Stimulated activated CD4-positive, alpha-beta T cell treated with anti-CD3 and anti-CD28 coated beads, Interleukin-1b, Interleukin-23, amount 100 ng/mL, for 1 hour (primary cell): ENCODE measurements at places on chromosomes 7 and 10.

DNA sequence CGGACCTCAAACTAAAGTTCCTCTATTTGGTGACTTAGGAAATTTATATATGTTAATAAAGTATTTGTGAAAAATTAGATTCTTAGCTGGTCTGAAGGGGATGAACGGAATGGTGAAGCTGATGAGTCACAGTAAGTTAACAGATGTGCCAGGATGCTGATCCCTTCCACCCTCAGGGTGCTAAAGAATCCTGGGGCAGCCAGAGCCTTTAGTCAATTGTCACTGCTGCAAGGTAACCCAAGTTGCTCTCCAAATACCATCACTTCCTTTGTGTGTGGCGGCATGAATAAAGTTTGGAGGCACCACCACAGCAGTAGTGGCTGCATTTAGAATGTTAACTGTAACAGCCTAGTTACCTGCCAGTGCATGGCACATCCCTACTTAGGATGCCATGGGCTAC is 222.6 kb upstream of the PPP1R3A start:
- DNase-seq, result no peak

DNA sequence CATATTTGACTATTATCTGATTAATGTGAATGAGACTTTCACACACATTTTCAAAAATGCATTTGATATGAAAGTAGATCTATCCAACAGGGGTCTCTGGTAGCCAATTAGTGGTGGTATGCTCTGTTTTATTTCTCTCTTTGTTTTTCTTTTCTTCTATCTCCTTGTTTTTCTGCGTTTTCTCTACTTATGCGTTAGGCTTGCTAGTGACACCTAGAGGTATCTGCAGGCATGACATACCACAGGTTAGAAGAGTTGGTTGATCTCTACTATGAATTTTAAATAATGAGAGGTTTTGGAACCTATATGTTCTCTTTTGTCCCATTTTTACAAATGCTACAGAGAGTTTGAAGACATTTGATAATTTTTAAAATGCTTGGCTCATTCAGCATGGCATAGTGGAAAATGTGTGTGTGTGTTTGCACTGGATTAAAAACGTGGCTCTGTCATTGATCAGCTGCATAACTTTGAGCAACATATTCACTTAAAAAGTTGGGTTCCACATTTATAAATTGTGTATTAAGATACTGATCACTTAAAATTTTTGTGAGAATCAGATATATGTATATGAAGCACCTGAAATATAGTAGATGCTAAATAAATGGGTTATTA is 28.1 kb upstream of the PLXDC2 start:
- no peak for DNase-seq

GRCh38 chr10:76717141-76717540 is 920.5 kb downstream of the KCNMA1 start:
- no peak for DNase-seq

DNA sequence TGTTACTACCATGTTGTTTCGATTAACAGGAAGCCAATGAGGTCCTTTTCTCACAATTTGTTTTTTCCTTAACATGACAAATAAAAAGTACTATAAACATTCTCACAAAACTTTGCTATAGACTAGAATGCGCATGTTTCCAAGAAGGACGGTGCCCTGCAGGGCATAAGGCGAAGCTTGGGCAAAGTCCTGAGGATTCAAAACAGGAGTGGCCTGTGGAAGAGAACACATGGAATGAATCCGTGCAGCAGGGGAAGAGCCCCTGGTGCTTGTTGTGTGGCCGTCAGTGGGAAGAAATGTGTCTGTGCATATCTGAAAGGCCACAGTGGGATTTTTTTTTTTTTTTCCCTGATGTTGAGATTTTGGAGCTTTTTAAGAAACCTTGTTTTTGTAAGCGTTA is 67.6 kb downstream of the ITGA8 start:
- no peak for DNase-seq

DNA sequence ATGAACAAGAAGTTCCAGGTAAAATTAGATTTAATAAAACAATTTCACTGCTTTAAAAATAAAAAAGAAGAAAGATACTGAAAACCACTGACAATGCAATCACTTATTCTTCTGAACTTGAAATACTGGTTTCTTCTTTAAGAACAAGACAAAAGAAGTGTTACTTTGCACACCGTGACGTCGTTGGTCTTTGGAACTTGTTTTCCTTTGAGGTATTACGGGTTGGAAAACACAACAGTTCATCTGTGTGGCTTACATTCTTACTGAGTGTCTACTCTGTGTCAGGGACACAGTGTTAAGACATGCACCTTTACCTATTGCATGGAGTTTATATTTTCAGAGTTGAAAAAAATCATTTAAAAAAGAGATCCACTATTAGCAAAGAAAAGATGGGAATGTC is 41.3 kb upstream of the UCN3 start:
- no peak for DNase-seq

DNA sequence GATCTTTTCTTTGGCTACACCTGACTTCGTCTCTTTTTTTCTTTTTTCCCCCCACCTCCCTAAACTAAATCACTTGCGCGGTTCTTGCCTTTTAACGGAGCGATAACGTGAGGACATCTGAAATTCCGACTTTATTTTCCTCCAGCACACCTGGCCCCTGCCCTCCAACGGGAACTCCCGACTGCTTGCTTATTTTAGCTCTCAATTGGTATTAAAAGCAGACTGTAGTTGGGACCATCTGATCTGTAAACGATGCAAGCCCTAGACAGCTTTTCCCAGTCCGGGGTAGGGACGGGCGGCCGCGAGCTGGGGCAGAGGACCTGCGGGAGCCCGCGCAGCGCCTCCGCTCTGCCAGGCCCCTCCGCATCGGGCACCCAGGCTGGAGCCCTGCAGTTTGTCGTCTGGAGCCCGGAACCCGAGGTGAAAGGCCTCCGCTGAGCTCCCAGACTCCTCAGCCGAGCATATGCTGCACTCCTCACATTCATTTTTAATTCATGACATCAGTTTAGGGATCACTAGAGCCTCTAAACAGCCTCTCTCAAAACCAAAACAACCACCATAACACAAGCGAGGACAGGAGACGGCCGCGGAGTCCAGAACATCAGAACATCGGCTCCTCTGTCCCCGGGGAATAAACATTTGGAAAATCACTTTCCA is 10.0 kb upstream of the EMX2 start:
- no peak for DNase-seq

DNA sequence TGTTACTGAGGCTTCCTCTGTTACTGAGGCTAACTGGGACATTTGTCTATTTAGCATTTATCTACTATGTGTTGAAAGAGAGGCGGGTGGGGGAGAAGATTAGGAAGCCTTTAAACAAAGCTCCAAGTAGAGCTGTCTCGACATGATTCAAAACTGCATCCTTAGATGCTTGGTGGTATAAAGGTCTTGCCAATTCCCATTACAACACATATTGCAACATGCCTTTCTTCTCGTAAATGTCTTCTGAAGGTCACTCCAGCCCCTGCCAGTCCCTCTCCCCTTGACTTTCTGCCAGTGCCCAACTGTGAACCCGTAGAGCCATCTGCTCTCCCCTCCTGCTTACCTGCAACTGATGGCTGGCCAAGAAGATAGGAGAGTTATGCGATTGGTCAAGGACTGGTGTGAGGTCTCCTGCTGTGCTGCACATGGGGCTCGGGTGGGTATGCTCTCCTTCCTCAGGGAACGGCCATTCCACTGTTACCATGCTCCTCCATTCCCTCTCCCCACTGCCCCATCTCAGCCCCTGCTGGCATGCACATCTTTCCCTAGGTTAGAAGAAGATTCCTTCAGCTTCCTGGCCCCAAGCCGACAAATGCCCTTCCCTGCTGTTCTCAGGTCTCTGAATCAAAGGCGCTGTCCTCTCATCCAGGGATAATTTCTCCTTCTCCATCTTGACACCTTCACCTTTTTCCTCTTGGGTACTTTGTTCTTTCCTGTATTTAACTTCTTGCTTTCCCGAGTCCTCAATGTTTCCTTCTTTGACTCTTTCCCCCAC is 43.6 kb upstream of the ZNF32 start:
- DNase-seq, result no peak

DNA sequence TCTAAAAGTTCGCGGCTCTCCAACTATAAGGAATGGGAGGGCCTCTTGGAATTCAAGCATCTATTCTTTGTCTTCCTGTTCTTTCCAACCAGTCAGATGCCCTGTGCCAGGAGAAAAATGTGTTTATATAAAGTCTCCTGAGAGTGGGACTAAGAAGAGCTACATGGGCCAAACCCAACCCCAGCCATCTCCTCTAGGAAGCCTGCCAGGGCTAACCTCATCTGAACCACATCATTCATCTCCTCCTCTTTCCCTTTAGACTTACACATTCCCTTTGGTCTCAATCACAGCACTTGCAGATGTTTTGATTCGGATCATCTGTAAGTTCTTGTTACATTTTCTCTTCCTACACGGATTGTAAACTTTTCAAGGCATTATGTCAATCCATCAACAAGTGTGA is 62.6 kb downstream of the DOCK4 start:
- DNase-seq, result no peak

DNA sequence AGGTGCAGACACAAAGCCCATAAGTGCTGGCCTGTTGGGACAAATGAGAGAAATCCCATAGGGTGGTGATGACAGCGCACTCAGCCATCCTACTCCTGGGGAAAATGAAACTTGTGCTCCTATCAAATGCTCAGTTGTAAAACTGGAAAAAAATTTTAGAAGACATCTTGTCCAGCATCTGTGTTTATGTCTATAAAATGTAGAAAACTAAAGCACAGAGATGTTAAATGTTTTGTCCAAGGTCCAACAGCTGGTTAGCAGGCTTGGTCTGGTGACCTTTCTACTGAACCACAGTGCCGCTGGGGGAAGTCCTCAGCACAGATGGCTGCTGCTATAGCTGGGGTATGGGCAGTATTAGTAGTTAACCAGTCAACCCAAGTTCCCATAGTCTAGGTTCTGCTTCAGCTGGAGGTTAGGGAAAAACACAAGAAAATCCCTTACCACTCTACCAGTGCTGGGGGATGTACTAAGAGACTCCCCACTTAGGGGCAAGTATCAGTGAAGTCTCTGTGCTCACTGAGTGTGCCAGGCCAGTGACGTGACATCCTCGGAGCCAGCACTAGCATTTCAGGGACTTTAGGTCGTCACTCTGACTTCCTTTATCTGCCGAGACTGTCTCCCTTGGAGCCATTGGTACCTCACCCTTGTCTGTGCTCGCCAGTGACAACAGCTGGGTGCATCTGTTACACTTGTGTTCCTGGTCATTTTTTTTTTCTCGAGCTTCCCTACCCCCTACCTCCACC is 1.9 kb downstream of the TSPAN33 start:
- DNase-seq, result no peak

- DNase-seq, result no peak
These were observed 172.8 kb upstream of the AGK start for GRCh38 chr7:141378405-141378804.

- no peak for DNase-seq
These were observed 60.9 kb downstream of the GLI3 start for GRCh38 chr7:42175834-42176723.

DNA sequence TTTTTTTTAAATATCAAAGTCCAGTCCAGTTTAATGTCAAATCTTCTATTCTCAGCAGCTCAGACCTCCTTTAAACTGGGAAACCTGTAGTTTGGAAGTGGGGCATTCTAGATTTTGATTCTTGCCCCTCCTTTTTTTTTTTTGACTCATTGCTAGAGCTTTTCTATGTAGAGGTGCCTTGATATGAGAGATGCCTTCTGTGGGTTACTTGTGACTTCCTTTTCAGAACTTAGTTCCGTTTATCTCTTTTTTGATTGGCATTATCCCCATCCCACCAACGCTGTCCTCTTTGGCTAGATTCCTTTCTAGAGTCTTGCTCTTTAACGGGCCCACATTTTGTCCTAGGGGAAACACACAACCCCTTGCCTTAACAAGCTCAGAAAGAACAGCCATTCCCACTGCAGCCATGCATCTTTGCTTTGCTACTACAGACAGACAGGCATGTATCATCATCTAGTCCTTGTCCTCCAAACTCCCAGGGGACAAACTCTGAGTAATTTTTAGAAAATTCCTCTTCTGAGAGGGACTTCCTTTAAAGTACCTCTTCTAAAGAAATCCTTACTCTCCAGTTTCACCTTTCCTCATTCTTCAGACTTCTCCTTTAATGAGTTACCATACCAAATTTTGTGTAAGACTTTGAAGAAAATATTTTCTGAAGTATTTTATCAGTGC is 153.6 kb downstream of the PHF14 start:
- no peak for DNase-seq

- no peak for DNase-seq
These were observed 109.3 kb downstream of the SLC25A40 start for GRCh38 chr7:87766827-87767226.

DNA sequence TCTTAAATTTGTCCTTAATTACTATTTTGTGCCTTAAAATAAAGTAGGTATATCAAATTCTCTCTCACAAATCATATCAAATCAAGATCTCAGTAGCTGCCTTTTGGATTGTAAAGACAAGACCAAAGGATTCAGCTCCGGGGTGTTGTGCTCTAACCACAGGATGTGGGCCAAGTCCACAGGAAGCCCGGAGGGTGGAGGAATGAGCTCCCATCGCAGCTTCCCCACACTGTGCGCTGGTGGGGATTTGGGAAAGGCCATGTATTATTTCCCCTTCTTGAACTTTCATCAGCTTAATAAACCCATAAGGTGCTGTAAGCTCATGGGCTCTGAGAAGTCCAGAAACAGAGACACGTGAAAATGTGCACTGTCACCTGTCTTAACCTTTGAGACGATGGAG is 241.6 kb upstream of the TCERG1L start:
- no peak for DNase-seq

- DNase-seq, result no peak
These were observed 36.1 kb downstream of the C10orf90 start for GRCh38 chr10:126634347-126634746.

DNA sequence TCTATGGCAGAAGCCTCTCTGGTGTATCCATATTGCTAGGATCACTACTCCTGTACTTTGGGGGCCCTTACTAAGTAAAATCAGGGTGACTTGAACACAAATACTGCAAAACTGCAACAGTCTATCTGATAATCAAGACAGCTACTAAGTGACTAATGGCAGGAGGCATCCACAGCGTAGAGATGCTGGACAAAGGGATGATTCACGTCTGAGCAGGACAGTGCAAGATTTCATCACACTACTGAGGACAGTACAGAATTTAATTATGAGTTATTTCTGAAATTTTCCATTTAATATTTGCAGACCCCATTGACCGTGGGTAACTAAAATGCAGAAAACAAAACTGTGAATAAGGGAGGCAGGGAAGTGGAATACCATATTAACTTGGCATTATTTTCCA is 10.4 kb downstream of the CUL2 start:
- no peak for DNase-seq

DNA sequence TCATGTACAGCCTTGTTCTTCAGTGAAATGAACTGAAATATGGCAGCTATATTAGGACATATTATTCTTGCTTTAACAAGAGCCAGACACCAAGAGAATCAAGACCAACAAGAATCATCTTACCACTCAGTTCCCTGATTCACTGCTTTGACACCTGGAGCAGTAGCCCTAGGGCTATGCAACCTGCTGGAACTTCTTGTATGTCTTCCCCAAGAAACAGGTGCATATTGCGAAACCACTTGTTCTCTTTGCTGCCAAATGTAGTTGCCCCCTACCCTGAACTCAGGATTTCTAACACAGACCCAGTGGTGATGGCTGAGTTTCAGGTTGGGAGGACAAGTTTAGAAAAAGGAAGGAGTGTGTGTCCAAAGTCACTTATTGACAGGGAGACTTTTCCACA is 46.1 kb downstream of the WIPF3 start:
- DNase-seq, result no peak

- no peak for DNase-seq
These were observed 161.7 kb upstream of the HPS1 start for GRCh38 chr10:98608411-98608810.

- no peak for DNase-seq
These were observed 42.7 kb downstream of the LRRC18 start for GRCh38 chr10:48896756-48897440.
